ENCODE measurements at places on chromosomes 16 and 17.
A peak's percentile ranks its signal among the peaks of the same experiment; 100 is the strongest.

GRCh38 chr17:49965524-49965909, 3.5 kb upstream of the DLX4 start:
- no peak for ATAC-seq

DNA sequence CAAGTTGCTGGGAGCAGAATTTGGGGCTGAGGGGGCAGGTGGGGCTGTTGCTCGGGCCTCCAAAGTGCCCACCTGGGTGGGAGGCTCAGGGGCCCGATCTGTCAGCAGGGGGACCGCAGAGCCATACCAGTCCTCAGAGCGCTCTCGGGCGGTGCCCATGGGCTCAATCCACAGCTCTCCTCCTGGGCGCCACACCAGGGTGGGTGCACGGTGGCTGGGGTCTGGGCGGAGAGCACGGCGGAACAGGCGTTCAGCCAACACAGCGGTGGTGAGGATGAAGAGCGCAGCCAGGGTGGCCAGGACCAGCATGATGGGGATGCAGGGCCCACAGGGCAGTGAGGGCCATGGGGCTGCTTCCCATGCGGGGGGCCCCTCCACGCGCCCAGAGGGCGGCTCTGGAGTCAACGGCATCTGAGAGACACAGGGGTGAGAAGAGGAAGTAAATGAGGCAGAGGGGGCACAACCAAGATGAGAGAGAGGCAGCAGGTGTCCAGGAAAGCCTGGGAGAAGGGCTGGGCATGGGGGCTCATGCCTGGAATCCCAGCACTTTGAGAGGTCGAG, 1.2 kb downstream of the C16orf54 start:
- ATAC-seq = no peak

DNA sequence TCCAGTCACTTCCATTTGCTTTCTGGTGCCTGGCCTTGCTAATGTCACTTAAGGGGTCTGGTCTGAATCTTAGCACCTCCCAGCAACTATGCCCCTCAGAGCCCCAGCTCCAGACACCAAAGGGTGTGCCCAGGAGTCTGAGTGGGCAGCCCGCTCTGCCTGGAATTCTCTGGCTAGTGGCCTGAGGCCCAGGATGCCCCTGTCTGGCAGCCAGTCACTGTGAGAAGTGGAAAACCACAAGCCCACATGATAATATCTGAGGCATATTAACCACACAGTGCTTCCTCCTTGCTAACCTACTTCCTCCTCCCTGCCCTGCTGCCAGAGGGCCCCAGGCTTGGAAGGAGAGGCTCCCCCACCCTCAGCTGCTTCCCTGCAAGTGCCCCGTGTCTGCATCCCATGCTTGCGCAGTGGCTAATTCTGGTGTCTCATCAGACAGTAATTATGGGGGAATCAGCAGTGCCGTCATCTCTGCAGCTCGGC, 14.0 kb downstream of the SRCIN1 start:
- ATAC-seq = peak; percentile 53

GRCh38 chr17:13822700-13823099, 221.0 kb upstream of the HS3ST3A1 start:
- no peak for ATAC-seq

DNA sequence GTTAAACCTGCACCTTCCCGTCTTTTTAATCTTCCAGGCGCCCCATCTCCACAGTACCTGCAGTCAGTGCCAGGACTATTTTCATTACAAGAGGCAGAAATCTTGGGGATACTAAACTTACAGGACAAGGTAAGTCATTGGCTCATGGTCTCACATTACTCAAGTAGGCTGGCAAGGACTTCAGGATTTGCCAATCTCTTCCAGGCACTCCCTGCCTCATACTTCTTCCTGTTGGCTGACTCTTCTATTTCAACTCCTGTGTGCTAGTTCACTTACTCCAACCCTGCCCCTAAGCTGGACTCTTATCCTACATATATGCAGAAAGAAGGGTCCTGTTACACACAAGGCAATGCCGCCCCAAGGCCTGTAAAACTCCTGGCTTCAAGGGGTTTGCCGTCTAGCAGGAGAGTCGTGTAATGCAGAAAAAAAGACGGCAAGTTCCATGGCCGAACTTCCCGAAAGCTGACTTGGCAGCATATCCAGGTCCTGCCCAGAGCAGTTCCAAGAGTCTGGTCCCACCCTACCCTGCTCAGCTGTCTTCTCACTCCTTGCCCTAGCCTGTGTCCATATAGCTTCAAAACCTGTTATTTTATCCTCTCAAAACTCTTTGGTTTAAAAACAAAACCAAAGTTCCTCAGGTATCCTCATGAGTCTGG, 14.8 kb downstream of the ERN1 start:
- ATAC-seq = no peak

DNA sequence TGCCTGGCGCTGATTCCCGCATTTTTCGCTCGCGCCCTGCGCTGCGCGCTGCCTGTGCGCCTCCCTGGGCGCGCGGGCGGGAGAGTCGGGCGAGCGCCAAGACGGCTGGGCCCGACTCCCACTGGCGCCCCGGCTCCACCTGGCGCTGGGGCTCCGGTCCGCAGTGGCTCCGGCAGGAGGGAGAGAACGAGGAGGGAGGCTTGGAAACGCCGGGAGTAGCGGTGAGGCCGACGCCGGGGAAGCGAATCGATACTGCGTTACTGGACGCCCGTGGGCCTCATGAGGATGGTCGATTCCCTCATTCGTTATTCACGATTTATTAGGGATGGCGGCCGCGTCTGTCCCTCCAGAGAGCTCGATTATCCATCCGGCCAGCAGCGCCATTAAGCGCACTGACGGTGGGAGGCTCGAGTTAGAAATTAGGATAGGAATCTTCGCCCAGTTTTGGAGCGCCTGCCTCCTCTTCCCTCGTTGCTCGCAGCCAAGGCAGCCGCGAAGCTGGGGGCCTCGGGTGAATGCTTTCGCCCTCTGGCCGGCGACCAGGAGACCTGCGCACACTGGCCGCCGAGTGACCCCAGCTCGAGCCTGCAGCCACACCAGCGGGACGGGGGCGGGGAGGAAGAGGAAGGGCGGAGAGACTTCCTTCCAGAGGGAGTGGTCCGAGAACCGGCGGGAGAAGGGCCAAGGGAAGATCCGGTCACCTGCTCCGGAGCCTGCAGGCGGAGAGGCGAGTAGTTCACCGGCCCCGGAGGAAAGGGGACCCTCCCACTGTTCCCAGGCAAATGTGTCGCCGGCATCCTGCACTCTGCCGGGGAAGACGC, 1.3 kb upstream of the PCGF2 start:
- no peak for ATAC-seq

DNA sequence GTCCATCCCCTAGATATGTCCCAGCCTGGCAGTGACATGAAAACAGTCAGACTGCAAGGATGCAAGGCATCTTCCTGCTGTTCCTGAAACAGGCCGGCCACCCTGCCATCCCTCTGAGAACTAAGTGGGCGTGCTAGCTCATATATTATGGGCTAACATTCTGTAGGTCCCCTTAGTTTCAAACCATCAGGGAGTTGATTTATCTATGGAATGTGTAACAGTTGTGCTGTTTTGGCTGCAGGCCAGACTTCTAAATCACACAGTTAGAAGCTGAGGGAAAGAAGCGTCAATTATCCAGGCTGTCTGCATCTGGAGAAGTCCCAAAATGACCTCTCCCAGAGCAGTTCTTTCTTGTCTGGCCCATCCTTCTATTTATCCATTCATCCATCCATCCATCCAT, 102.7 kb upstream of the DNAH9 start:
- no peak for ATAC-seq

DNA sequence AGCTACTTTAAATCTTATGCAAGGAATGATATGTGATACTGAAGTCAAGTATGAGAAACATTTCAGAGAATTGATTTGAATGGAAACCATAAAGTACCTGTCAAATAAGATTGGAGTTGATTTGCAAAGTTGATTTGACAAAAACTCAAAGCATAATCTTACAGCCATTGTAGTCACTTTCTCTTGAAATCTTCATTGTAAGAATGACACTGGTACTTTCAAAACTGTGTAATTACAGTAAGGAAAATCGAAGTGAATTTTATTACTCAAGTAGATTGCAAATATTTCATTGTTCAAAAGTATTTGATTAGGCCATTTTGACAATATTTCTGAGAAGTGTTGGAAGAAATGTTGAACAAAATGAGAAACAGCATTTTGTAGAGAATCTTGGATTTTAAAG, 3.6 kb downstream of the CPD start:
- ATAC-seq = no peak

GRCh38 chr17:8151641-8152111, 528 bp downstream of the PER1 start:
- no peak for ATAC-seq

- no peak for ATAC-seq
These were observed 94.4 kb downstream of the SPACA3 start for GRCh38 chr17:33086041-33086440.

GRCh38 chr16:85258629-85259028, 146.4 kb upstream of the CIBAR2 start:
- no peak for ATAC-seq

GRCh38 chr17:7806587-7806986, 27.4 kb upstream of the KDM6B start:
- no peak for ATAC-seq

- ATAC-seq = no peak
These were observed 43.3 kb downstream of the SMURF2 start for GRCh38 chr17:64618848-64619247.

GRCh38 chr17:81438007-81438659, 42.9 kb downstream of the BAHCC1 start:
- no peak for ATAC-seq

- no peak for ATAC-seq
These were observed 42.8 kb downstream of the SRCIN1 start for GRCh38 chr17:38562903-38563302.

- no peak for ATAC-seq
These were observed 35.6 kb downstream of the YPEL2 start for GRCh38 chr17:59366773-59367656.

GRCh38 chr17:50373705-50374104, 676 bp downstream of the EME1 start:
- no peak for ATAC-seq

GRCh38 chr17:79255456-79255855, 180.8 kb downstream of the ENGASE start:
- ATAC-seq = no peak

- no peak for ATAC-seq
These were observed 35.4 kb upstream of the ADORA2B start for GRCh38 chr17:15909481-15909991.

DNA sequence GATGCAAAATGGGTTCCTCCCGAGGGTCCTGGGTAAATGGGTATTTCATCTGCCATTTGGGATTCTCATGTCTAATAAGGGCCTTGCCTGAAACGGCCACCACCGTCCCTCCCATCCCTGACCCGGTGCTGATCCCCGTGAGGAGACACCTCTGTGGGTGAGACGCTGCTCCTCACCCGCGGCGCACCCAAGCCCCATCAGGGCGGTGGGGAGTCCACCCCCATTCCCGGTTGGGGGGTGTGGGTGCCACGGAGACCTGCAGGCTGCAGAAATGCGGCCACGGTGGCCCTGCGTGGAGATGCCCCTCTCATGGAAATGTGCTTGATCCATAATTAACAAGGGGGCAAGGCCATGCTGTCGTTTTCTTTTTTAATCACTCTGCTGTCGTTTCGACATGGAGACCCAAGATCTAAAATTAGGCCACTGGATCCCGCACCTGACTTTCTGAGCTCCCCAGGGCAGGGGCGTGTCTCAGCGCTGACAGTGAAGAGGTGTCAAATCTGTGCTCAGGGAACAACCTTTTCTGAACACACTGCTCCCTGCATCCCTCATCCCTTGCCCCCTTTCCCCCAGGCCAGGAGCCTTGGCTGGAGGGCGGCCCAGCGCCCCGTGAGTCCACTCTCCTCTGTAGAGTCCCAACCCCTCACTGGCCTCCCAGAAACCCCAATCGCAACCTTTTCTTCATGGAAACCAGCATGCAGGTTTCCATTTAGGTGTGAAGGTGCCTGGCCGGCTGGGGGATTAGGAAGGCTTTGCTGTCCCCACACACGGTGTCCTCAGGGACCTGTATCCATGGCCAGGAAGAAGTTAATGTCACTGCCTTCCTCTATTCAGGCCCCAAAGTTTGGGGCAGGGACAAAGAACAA, 38.9 kb downstream of the PEMT start:
- ATAC-seq = no peak

- ATAC-seq = peak; percentile 36
These were observed 164.4 kb upstream of the GSE1 start for GRCh38 chr16:85448557-85449190.

DNA sequence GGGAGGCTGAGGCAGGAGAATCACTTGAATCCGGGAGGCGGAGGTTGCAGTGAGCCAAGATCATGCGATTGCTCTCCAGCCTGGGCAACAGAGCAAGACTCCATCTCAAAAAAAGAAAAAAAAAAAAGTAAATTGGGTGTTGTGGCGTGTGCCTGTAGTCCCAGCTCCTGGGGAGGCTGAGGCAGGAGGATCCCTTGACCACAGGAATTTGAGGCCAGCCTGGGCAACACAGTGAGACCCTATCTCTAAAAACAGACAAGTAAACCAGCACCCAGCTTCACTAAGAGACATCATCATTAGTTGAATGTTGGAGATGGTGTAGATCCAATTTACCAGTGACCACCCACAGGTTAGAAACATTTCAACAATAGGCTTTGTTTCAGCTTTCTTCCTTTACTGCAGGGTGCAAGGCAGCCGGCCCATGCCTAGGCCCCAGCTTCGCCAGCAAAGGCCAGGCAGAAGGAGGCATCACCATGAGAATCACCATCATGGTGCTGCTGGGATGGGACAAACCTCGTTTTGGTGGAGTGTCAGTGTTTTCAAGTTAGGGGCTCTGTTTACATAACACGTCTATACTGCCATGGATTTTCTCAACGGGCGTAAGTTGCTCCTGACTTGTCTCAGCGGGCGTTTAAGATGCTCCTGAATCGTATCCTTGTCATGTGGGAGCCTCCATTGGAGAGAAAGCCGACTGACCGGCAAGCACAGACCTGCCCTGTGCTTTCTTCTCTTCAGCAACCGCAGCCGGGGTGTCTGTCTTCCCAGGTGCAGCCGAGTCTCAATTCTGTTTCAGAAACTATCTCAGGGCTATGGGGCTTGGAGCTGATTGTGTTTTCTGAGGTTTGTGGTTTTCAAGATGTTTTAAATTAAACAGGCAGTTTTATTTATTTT, 7.3 kb downstream of the TCF25 start:
- no peak for ATAC-seq

GRCh38 chr17:31604936-31605335, 213.5 kb downstream of the RAB11FIP4 start:
- ATAC-seq = no peak

- ATAC-seq = no peak
These were observed 28.9 kb downstream of the OR1D5 start for GRCh38 chr17:3034578-3034920.

DNA sequence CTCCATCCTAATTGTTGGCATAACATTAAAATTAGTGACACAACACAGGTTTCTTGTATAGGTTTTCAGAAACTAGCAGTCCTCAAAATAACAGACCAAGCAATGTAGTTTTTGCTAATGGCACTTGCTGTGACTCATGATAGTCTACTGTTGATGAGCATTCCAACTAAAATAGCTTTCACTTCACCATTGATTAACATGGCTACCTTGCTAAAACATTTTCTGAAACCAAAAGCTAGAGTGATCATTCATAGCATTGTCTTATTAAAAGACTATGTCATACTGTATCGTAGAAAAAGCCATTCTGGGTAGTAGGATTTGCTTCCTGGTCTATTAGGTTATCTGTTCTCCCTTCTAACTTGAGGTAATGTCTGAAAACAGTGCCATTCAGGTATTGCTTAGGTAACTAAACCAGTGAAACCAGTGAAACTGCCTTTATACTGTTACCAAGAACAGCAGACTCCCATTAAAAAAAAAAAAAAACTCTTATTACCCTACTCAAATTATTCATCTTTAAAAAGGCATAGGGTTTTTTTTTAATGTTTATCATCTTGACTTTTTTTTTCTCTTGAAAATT, 2.5 kb upstream of the CLTC start:
- ATAC-seq = peak; percentile 14

- no peak for ATAC-seq
These were observed 1.8 kb downstream of the CCL22 start for GRCh38 chr16:57360321-57360935.

GRCh38 chr17:45003877-45004276, 35.8 kb upstream of the C1QL1 start:
- ATAC-seq = no peak
